ENCODE measurements at places on chromosomes 2 and 18.

- no peak for DNase-seq
- no peaks in the 10 kb centered on the region for H3K4me1 ChIP-seq
- no peak overlapping the region for H3K4me3 ChIP-seq
- no peaks in the 10 kb centered on the region for H3K36me3 ChIP-seq
- H3K27ac ChIP-seq, result no peak overlapping the region
These were observed 118.6 kb downstream of the AQP4 start for GRCh38 chr18:26746826-26747475.

DNA sequence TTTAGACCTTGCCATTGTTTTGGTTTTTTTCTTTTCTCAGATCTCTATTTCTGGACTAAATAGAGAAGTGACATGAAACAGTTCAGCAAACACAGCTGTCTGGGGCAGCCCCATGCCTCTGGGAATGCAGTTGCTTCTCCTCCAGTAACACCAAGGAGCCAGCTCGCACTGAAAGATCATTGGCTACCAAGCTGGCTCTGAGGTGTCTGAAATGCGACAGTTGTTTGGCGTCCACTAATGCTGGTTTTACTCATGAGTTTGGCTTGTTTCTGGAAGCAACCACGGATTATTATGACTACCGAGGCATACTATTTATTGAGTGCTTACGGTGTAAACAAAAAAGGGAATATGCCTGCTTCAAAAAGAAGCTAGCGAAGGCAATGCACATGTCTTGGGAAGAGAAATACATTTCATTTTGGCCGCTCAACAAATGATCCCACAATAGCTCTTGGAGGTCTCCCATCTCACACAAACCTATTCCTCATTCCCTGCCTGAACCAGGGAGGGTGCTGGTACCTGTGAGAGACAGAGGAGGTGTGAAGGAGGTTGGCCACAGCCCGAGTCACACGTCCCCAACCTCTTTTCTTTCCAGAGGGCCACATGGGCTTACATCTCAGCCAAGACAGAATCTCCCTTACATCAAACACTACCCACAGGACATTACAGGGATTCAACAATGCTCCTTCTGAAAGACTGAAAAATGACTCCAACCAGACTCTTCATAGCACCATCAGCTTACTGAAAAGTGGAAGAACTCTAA, 37.5 kb upstream of the NEB start:
- H3K4me3 ChIP-seq, result no peak overlapping the region
- peaks cover 6% of the 10 kb centered on the region for H3K36me3 ChIP-seq
- H3K4me1 ChIP-seq, result no peaks in the 10 kb centered on the region
- no peak overlapping the region for H3K27ac ChIP-seq

DNA sequence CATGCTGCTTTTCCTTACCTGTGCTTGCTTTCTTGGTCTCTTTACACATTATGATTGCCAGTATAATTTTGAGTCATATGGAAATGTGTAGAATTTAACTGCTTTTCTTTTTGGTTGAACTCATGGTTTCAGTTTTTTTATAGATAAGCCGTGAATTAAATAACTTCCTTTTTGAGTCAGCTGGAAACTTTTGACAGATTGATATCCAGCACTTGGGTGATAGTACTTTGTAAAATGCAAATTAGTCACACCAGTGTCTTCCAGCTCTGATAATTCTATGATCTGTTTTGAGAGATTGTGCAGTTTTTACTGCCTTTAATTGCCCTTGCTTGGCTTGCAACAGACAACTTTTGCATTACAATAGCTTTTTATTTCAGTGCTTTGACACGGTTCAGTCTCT, 86.4 kb downstream of the NCOA1 start:
- no peak overlapping the region for H3K4me3 ChIP-seq
- peaks cover 9% of the 10 kb centered on the region for H3K4me1 ChIP-seq

GRCh38 chr18:67896451-67896850, 379.9 kb upstream of the DSEL start:
- no peaks in the 10 kb centered on the region for H3K36me3 ChIP-seq
- no peaks in the 10 kb centered on the region for H3K4me1 ChIP-seq
- no peak for DNase-seq
- no peaks in the 10 kb centered on the region for H3K27me3 ChIP-seq

- no peaks in the 10 kb centered on the region for H3K4me1 ChIP-seq
- no peak overlapping the region for H3K27ac ChIP-seq
- H3K27me3 ChIP-seq, result no peaks in the 10 kb centered on the region
- no peak overlapping the region for H3K4me3 ChIP-seq
- DNase-seq, result no peak
These were observed 569.8 kb downstream of the ARHGAP15 start for GRCh38 chr2:143698888-143699570.

DNA sequence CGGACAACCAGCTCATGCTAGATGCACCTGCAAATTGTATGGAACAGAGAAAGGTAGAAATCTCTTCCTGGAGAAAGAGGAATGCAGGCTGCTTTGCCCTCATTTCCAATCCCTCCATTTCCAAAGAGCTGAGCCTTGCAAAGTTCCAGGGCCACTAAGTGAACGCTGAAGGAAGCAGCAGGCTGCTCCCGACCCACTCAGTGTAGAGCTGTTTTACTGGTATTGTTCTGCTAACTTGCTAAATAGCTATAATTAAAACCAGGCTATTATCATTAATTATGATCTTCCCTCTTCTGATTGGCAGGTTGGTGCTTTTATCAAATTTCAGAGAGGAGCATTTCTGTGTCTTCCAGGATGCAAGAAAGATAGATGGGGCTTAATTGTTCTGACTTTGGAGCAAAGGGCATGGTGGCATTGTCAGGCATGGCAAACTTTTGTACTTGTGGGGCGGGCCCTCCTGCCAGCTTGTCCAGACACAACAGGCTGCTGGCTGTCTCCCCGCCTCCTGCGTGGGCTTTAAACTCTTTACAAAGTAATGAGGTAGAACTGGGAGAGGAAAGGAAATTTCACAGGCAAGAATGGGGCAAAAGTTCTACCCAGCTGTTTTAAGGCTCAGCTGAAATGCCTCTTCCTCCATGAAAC, 40.2 kb downstream of the ALK start:
- no peak for DNase-seq
- no peak overlapping the region for H3K4me3 ChIP-seq
- H3K4me1 ChIP-seq, result no peaks in the 10 kb centered on the region

DNA sequence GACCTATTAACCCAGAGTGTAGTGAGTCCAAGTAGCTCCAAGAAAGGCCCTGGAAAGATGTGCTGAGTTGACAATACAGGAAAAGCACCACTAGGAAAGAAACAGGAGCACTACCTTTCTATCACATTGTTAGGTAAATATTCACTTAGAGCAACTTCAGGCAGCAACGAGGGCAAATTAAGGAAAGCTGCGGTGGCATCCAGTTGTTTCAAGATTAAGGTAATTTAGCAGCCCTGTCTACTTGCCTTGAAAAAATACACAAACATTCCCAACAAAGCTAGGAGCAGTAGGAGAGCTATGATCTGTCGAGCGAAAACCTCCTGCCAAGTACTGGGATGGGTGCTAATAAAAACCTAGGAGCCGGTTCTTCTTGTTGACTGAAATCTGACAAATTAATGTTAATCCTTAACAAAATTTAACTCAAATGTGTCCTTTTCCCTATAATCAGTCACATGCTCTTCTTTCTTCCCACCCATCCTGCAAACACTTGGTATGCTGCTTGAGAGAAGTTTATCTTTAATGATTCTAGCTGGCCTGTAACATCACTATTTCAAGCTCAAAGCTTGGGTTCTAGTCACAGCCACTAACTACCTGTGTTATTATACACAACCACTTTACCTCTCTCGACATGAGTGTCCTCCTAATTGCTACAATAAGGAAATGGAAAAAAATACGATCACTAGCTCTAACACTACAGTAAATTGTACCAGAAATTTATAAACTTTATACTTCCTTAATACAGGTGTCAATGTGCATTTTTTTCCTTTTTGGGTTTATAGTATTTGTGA, 2.0 kb downstream of the ACAA2 start:
- H3K4me3 ChIP-seq, result peak overlapping the region; percentile 91
- no peak for DNase-seq
- no peaks in the 10 kb centered on the region for H3K36me3 ChIP-seq
- H3K27ac ChIP-seq, result no peak overlapping the region

DNA sequence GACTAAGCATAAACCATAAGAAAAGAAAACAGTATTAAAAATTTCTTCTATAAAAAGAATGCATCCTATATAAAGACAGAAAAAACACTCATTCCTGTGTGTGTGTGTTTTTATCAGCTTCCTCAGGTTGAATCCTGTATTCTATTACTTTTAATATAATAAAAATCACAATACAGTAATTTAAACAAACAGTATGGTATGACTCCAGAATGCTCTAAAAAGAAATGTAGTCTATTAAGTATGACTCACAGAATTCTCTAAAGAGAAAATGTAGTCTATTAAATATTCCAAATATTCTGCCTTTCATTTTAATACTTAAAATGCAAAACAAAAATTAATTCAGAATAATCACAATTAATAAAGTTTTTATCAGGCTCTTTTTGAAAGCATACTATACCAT, 19.8 kb downstream of the CCDC88A start:
- H3K4me1 ChIP-seq, result no peaks in the 10 kb centered on the region
- no peak overlapping the region for H3K4me3 ChIP-seq
- no peak for DNase-seq
- no peak overlapping the region for H3K27ac ChIP-seq
- no peaks in the 10 kb centered on the region for H3K36me3 ChIP-seq
- no peaks in the 10 kb centered on the region for H3K27me3 ChIP-seq

- no peak overlapping the region for H3K27ac ChIP-seq
- H3K36me3 ChIP-seq, result no peaks in the 10 kb centered on the region
- DNase-seq, result no peak
- no peaks in the 10 kb centered on the region for H3K4me1 ChIP-seq
- no peak overlapping the region for H3K4me3 ChIP-seq
These were observed 87.2 kb downstream of the PHLPP1 start for GRCh38 chr18:62802523-62802922.

DNA sequence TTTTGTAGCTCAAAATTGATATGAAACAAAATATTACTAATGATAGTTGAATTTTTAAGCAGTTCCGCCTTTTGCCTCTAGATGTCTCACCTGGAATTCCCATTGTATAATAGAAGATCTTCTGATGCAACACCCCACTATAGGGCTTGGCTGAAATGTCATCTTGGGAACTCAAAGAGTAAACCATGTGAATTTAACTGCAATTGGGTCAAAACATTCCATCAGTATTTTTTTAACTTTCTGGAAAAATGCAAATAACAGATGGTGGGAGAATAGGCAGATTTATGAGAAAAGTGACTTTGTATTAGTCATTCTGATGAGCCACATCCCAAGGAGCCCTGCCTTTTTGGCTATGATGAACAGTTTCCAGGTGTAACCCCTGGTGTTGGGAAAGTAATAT, 489.9 kb downstream of the NYAP2 start:
- H3K36me3 ChIP-seq, result no peaks in the 10 kb centered on the region
- H3K4me1 ChIP-seq, result no peaks in the 10 kb centered on the region
- no peak overlapping the region for H3K4me3 ChIP-seq
- DNase-seq, result no peak
- H3K27ac ChIP-seq, result no peak overlapping the region

- no peak overlapping the region for H3K4me3 ChIP-seq
- DNase-seq, result no peak
- no peaks in the 10 kb centered on the region for H3K27me3 ChIP-seq
- no peaks in the 10 kb centered on the region for H3K36me3 ChIP-seq
These were observed 4.0 kb downstream of the NEU4 start for GRCh38 chr2:241812730-241813643.

GRCh38 chr2:68739595-68740399, 5.2 kb downstream of the ARHGAP25 start:
- no peaks in the 10 kb centered on the region for H3K27me3 ChIP-seq
- no peak overlapping the region for H3K4me3 ChIP-seq
- H3K36me3 ChIP-seq, result no peaks in the 10 kb centered on the region
- no peak overlapping the region for H3K27ac ChIP-seq
- no peak for DNase-seq

DNA sequence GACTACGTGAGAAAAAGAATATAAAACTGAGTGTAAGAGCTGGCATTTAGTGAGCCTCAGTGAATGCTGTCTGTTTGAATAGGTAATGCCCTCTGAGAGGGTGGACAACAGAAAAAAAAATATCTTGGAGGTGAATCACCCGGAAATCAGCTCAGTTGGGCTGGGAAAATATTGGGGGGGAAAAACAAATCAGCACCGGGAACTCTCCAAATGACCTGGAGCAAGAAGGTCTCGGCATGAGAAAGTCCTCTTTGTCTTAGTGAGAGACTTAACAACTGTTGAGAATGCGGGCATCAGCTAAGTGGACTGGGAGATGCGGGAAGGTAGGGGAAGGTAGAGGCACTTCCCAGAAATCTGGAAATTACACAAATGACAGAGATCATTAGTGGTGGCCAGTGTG, 109.4 kb upstream of the POU3F3 start:
- no peaks in the 10 kb centered on the region for H3K36me3 ChIP-seq
- no peak overlapping the region for H3K27ac ChIP-seq
- no peaks in the 10 kb centered on the region for H3K4me1 ChIP-seq
- H3K4me3 ChIP-seq, result no peak overlapping the region
- no peak for DNase-seq

- no peak overlapping the region for H3K27ac ChIP-seq
- H3K4me3 ChIP-seq, result no peak overlapping the region
- no peaks in the 10 kb centered on the region for H3K4me1 ChIP-seq
- H3K36me3 ChIP-seq, result no peaks in the 10 kb centered on the region
These were observed 614.4 kb downstream of the CPS1 start for GRCh38 chr2:211170843-211171242.

DNA sequence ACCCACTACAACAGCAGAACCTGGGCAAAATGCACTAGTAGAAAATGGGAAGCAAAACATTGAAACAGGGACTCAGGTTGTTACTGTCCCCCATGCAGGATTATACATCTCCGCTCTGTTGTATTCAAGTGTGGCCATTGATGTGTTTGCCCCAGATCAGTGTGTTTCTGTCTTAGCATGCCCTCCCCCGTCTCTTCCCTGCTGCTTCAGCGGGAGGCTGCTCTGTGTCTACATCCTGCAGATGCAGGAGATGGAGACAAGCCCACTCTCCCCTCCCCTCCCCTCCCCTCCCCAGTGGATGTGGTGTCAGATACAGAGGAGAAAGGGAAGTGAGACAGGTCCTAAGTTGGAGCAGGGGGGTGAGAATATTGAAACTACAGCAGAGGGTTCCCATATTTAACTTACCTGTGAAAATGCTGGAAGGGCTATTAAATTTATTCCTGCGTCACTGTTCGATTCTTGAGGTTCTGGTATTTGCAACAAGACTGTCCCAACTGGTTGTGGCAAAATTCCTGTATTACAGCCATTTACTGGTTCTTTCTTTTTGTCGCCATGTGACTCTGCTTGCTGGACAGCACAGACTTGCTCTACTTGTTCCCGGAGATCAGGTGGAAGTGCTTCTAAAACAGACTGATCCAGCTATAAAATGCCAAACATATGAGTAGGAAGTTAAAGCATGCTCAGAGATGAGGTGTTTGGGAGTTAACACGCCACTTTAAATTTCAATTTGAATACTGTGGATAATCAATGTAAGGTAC, 67.0 kb downstream of the EIF5B start:
- DNase-seq, result no peak
- no peak overlapping the region for H3K4me3 ChIP-seq
- peaks cover 8% of the 10 kb centered on the region for H3K4me1 ChIP-seq

DNA sequence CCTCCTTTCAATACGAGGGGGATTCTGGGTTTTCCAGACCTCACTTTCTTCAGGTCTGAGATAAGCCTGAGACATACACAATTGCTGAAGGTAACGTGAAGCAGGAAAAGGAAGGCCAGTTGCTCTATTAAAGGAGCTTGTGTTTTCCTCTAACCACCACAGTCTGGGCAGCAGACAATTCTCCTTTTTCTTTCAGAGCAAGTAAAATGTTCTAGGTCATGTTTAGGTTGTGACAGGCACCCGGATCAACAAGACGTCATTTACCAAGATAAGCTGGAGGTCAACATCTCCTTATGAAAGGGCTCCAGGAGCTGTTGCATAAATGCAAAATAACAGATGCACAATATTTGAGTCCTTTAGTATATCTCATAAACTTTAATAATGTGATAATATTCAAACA, 148.1 kb downstream of the SLC8A1 start:
- H3K4me1 ChIP-seq, result peaks cover 7% of the 10 kb centered on the region
- H3K27me3 ChIP-seq, result no peaks in the 10 kb centered on the region
- DNase-seq, result no peak
- peak overlapping the region; percentile 35 for H3K27ac ChIP-seq
